GM04503 (cell line): ENCODE measurements at places on chromosomes 2 and 18.

DNA sequence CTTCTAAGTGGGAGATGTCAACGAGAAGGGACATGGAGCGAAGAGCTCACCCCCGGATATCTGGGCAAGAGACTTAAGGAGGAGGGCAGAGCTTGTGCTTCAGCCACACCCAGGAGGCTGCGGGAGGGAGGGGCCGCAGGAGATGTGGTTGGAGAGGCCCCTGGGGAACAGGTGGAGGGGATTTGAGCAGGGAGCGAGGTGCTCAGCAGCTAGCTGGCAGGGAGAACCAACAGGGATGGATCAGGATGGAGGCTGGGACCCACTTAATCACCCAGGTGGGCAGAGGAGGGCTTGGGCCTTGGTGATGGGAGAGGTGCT lies 78.3 kb downstream of the MBP start:
- no peak for DNase-seq

- no peak for DNase-seq
These were observed 1191.9 kb upstream of the SLC39A10 start for GRCh38 chr2:194464964-194465638.

GRCh38 chr2:238158509-238159070 lies at the start of gene ERFE:
ERFE (plus strand) TSS chr2:238158970; CDS start chr2:238159008, 38 bp downstream.
- DNase-seq, result no peak

DNA sequence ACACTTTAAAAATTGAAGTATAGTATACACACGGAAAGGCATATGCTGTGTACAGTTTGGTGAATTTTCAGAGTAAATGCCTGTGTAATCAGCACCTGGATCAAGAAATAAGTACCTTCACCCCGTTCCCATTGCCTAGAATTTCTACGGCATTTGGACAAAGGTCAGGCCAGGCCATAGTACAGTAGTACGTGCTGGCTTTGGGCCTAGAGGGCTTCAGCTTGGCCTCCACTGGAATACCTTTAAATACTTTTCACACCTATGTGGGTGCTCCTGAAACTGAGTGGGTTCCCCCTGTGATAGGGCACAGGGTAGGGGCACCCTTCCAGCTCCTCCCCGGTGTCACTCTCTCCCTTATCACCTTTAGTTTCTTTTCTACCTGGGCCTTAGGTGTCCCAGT lies 26.5 kb downstream of the TET3 start:
- DNase-seq, result no peak
